ENCODE measurements at places on chromosomes 16 and 17.

- DNase-seq, result peak; percentile 12
Observed at GRCh38 chr17:78645421-78646295, 68.5 kb upstream of the DNAH17 start.

GRCh38 chr17:31126318-31126717 lies 31.5 kb downstream of the NF1 start:
- DNase-seq, result no peak

DNA sequence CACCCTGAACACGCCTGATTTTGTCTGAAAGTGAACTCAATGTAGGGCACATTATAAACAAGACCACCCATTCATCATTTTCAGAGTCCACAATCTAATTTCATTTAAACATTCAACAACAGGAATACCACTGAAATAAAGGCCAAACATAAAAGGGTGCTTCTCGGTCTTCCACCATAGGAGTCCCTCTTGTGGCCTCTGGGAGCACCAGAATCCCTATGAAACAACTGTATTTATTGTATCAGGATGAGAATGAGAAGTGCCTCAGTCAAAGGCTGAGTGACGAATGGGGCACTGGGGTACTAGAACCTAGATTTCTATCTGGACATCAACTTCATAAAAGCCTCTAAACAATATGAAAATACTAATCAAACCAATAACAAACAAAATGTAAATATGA lies 40.4 kb downstream of the NXPH3 start:
- no peak for DNase-seq

- no peak for DNase-seq
Observed at GRCh38 chr16:54431997-54432896, 145.7 kb upstream of the IRX3 start.

GRCh38 chr17:3316836-3317235 lies 18.7 kb upstream of the OR3A1 start:
- no peak for DNase-seq

- no peak for DNase-seq
Observed at GRCh38 chr17:66400698-66401097, 98.3 kb downstream of the PRKCA start.

DNA sequence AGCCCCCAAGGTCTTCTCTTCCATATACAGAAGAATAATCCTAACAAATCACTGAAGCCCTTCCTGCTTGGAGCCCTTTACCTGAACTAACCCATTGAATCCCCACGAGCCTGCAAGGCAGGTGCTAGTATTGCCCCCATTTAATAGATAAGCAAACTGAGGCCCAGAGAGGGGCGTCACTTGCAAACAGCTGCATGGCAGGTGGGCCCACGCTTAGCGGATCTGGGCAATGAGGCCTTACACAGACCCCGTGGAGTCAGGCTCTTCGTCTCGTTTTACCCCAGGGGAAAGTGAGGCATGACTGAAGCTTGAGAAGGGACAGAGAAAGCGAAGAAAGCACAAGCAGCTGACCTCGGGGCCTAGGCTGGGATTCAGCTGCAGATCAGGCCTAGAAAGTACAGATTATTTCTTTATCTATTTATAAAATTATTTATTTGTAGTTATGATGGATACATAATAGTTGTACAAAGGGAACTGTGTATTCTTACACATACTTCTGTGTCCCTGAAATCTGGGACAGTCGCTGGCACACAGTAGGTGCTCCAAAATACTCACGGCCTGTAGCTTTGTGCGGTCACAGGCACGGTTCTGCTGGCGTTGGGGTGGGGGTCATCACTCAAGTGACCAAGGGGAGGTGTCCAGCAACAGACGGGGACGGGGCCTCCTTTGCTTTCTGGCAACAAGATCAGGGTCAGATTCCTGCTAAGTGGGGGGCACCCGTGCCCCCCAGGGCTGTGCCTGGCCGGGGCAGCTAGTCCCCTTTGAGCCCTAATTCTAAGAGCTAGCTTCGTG lies 223.2 kb upstream of the GSE1 start:
- no peak for DNase-seq

DNA sequence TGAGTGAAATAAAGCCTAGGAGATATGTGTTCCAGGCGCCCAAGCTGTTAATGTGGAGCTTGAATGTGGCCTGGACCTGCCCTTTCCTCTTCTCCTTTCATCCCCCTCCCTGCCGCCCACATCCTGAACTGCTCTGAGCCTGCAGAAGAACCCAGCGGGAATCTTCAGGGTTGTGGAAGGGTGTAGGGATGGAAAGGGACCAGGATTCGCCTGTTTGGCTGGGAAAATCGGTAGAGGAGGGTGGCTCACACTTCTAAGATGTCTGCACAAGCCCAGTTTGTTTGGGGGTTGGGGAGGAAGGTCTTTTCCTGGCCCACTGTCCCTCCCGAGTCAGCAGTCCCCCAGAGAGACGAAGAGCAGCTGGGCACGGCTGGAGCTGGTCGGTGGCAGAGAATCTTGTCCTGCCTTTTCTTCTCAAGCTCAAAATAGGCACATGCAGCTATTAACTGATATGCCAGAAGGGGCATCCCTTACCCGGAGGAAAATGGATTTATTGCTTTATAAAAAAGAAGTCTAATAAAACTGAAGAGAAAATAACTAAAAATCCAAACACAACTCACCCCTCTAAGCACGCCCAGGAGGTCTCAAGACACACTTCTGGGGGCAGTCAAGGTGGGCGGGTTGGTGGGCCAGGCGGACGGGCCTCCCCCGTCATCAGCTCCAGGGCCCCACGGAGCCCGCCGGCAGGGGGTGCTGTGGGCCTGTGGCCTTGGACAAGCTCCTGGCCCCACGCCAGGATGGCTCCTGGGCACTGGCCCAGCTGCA lies 11.5 kb upstream of the PITPNA start:
- DNase-seq, result peak; percentile 71

GRCh38 chr16:67779256-67780014 lies 26.9 kb downstream of the RANBP10 start:
- no peak for DNase-seq

DNA sequence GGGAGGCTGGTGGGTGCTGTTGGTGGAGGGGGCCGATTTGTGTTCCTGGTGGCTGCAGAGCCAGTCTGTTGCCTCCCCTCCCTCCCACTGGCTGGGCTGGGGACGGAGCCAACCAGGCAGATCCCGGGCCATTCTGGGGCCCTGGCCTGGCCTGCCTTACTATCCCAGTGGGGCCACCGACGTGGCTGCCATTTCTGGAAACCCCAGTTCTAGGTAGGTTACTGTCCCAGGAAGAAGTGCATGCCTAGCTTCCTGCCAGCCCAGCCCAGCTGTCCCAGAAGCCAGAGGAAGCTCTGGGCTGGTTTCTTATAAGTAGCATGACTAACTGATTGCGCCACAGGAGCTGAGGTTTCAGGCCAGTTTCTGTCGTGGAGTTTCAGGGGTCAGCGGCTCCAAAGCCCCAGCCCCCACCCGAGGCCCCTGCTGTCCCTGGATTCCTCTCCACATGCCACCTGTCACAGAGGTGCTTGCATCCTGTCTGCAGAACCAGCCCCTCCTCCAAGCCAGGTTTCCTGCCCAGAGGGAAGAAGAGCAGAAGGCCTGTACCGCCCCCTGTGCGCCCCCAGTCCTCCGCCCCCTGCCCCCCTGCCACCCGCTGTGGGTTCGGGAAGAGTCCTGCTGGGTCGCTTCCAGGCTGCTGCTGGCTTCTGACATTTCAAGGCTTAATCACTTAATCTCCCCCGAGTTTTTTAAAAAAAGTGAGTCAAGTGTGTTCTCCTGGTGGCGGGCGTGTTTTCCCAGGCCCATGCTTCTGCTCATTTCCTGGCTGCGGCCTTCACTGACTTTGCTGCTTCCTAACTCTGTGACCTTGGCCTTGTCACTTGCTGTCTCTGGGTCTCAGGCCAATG lies 13.2 kb downstream of the IL4R start:
- DNase-seq, result no peak

Data from stimulated activated CD4-positive, alpha-beta T cell treated with anti-CD3 and anti-CD28 coated beads, TNF-alpha, amount 100 ng/mL, for 24 hours (primary cell).